ACHN (cell line): ENCODE measurements at places on chromosomes 6 and 20.
A peak's percentile ranks its signal among the peaks of the same experiment; 100 is the strongest.

GRCh38 chr20:25233016-25233772 lies 14.7 kb upstream of the PYGB start:
- DNase-seq, result peak; percentile 23

GRCh38 chr6:144008120-144008811 lies at the start of gene PLAGL1:
PLAGL1 (minus strand) TSS chr6:144008259; CDS start chr6:143948136, 60,123 bp downstream.
- no peak for DNase-seq

GRCh38 chr6:164826831-164827468 lies 482.5 kb downstream of the C6orf118 start:
- no peak for DNase-seq

DNA sequence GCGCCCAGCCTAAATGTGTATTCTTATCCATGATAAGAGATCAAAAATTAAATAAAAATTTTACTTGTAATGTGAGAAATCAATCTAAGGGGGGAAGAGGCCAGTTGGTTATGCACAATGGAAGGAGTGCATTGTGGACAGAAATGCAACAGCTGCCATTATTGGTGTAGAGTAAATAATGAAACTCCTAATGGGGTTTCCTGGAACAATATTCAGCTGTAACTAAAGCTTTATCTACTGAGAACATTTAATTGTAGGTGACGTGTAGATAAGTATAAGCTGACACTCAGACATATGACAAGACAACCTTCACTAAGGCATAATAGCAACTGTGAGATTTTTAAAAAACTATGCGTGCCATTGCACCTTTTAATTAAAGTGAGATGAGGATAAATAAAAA lies 71.4 kb downstream of the CEP57L1 start:
- DNase-seq, result no peak

- DNase-seq, result no peak
These were observed 117.9 kb downstream of the LAMP5 start for GRCh38 chr20:9632265-9632664.

DNA sequence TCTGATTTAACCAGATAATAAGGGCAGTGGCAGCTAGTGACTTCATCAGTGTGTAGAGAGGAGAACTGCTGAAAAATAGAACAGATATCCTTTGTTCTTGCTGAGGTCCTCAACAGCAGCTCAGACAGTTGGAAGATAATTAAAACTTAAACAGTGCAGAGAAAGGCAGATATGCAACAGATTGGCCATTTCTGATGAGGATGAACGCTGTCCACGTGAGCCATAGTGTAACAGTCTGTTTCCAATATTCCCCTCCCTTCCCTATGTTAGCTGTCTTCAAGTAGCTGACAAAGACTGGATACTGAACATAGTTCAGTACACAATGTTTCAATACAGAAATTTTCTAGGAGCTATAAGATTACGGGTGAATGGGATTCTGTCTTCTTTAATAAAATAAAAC lies 291.4 kb downstream of the BTBD9 start:
- DNase-seq, result no peak

GRCh38 chr20:11979306-11979990 lies 61.8 kb downstream of the BTBD3 start:
- DNase-seq, result no peak

GRCh38 chr6:28693033-28693750 lies 167.5 kb downstream of the GPX5 start:
- DNase-seq, result no peak

GRCh38 chr6:99492092-99492491 lies 23.1 kb downstream of the USP45 start:
- no peak for DNase-seq
